ENCODE measurements at places on chromosomes 13 and 19. TPM values are rescaled to one million over a fixed set of nuclear protein-coding genes. Genes with fewer than 3 reads are reported as not detected.

Gene TMEM255B
- 0.03 TPM for total RNA-seq

Gene ZNF541
- not detected for total RNA-seq

Gene LGI4
- not detected for total RNA-seq

Gene SETDB2
- total RNA-seq, result 9.5 TPM

All from HepG2 (cell line).